ENCODE measurements at places on chromosomes 12 and 14. TPM values are rescaled to one million over a fixed set of nuclear protein-coding genes. Genes with fewer than 3 reads are reported as not detected.

Gene CCDC198
- 1.4 TPM for polyA plus RNA-seq

Gene EGLN3
- polyA plus RNA-seq: 64.5 TPM

Gene TDRD9
- 10.1 TPM for polyA plus RNA-seq

Gene FGF23
- polyA plus RNA-seq: not detected

Gene HIGD1C
- not detected for polyA plus RNA-seq

Gene MYF5
- not detected for polyA plus RNA-seq

Gene SOAT2
- polyA plus RNA-seq: not detected

All from Purkinje cell (primary cell).